Upper lobe of right lung (tissue), 1 donor: ENCODE measurements at places on chromosomes 2 and 18. TPM values are rescaled to one million over a fixed set of nuclear protein-coding genes. Genes with fewer than 3 reads are reported as not detected.

DNA sequence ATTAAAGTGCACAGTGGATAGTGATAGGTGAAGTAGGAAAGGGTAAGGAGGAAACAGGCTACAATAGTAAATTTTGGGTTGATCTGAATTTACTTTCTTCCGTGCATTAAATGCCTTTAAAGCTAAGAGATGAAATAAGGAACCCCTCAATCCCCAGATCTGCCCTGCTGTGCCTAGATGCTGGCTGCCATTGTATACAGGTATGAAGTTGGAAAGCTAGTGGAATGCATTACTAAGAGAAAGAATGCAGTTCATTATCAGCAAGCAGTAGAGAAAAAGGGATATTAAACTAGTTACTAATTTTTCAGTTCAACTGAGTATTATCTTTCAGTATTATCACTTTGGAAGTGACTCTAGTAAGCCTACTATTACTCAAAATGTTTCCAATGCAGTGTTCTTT lies 93.3 kb downstream of the WDPCP start:
- no peaks in the 10 kb centered on the region for H3K27me3 ChIP-seq
- no peaks in the 10 kb centered on the region for H3K36me3 ChIP-seq
- H3K4me1 ChIP-seq = no peaks in the 10 kb centered on the region
- H3K27ac ChIP-seq = no peak overlapping the region
- H3K4me3 ChIP-seq = no peak overlapping the region
- no peak for DNase-seq

DNA sequence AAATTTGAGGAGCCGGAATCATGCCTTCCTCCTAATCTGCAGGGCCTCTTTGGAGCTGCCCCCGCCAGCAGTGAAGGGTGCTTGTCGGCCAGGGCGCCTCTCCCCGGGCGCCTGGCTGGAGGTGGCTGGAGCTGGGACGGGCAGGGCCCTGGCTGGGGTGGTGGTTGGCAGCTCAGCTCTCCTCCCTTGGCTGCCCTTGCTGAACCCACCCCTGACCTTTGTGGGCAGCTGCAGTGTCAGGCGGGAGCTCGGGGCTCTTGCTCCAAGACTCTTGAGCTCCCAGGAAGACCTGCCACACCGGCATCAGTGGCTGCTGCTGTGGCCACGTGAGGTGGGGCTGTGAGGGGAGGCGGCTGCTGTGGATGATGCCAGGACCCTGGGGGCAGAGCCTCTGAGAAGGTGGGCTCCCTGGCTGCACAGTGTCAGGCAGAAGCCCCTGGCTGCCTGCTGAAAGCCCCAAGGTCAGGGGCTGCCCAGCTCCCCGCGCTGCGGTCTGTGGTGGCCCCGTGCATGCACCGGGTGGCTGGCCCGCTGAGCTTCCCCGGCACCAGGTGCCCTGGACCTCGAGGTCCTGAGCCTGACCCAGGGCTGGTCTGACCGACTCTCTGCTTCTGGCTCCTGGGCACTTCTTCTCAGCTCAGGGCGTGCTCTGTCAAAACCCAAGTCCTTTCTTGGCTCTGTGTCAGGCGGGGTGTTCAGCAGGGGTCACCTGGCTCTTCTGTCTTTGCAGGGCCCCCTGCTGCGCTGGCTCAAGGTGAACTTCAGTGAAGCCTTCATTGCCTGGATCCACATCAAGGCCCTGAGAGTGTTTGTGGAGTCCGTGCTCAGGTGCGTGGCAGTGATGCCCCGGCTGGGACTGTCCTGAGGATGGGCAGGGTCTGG lies 34.5 kb downstream of the PDIA6 start:
- peaks cover 51% of the 10 kb centered on the region for H3K36me3 ChIP-seq
- H3K27ac ChIP-seq = no peak overlapping the region
- H3K4me1 ChIP-seq = no peaks in the 10 kb centered on the region
- no peaks in the 10 kb centered on the region for H3K27me3 ChIP-seq
- no peak for DNase-seq
- H3K4me3 ChIP-seq = no peak overlapping the region

GRCh38 chr18:73945130-73945792 lies 202.4 kb downstream of the FBXO15 start:
- no peaks in the 10 kb centered on the region for H3K4me1 ChIP-seq
- no peak overlapping the region for H3K4me3 ChIP-seq
- no peaks in the 10 kb centered on the region for H3K27me3 ChIP-seq
- no peak overlapping the region for H3K27ac ChIP-seq

Gene DUSP11
- total RNA-seq = 17.9 TPM

DNA sequence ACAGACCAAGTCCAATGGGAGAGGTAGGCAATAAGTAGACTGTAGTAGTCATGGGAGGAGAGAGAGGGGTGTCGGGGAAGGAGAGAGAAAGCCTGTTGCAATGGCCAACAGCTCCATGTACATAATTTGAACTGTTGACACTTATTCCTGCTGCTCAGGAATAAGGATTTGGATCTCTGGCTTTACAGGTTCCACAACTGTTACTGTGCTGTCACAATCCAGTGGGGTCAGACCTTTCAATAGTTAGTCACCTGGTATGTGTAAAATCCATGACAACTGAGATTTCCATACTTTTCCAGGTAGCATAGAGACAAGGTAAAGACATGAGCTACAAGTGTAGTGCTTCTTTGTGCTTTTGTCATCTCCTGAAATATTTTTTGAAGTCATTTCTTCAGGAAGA lies 47.5 kb upstream of the RIOK3 start:
- H3K27ac ChIP-seq = no peak overlapping the region
- no peaks in the 10 kb centered on the region for H3K36me3 ChIP-seq
- no peaks in the 10 kb centered on the region for H3K27me3 ChIP-seq
- no peak for DNase-seq
- H3K4me3 ChIP-seq = no peak overlapping the region

DNA sequence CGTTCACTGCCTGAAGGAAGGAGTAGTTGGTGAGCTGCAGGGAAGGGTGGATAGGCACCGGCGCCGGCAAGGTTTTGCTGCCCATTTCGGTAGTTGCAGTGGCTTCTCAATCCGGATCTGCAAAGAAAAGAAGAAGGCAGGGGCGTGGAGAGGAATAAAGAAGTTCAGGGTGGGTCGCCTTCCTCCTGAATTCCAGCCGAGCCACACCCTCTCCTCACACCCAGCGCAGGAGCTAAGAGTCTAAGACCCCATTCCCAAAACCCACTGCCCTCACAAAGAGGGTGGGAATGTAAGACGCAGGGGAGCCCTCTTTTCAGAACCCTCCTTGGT lies 4.7 kb downstream of the OSR1 start:
- H3K27me3 ChIP-seq = peaks cover 73% of the 10 kb centered on the region
- H3K4me3 ChIP-seq = no peak overlapping the region
- H3K36me3 ChIP-seq = no peaks in the 10 kb centered on the region
- H3K4me1 ChIP-seq = peaks cover 26% of the 10 kb centered on the region
- H3K27ac ChIP-seq = no peak overlapping the region

DNA sequence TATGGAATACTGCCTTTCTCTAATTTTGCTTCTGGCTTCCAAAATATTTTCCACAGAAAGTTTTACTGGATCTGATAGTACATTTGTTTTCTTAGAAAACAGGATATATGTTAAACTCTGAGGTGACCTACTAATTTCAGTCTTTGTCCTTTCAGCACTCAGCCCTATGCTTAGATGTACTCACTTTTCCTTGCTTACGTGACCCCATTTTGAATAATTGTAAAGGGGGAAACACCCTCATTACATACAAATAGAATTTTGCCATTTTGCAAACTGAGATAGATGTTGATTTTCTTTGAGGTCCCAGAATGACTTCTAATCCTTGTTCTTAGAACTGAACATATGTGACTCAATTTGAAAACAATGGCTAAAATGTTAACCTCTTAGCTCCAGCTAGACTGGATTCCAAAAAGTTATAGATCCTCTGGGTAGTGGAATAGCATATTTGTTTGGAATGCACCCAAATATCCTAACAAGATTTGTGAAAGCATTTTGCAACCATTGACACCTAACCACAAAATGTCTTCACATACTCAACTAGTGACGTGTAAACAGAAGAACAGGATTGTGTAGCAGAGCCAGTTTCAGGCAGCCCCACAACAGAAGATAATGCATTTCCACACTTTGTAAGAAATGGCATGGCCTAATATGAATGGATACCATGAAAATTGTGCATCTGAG lies 44.8 kb upstream of the EHBP1 start:
- H3K36me3 ChIP-seq = no peaks in the 10 kb centered on the region
- no peaks in the 10 kb centered on the region for H3K27me3 ChIP-seq
- H3K4me3 ChIP-seq = no peak overlapping the region
- H3K27ac ChIP-seq = peak overlapping the region; percentile 3
- peaks cover 31% of the 10 kb centered on the region for H3K4me1 ChIP-seq

DNA sequence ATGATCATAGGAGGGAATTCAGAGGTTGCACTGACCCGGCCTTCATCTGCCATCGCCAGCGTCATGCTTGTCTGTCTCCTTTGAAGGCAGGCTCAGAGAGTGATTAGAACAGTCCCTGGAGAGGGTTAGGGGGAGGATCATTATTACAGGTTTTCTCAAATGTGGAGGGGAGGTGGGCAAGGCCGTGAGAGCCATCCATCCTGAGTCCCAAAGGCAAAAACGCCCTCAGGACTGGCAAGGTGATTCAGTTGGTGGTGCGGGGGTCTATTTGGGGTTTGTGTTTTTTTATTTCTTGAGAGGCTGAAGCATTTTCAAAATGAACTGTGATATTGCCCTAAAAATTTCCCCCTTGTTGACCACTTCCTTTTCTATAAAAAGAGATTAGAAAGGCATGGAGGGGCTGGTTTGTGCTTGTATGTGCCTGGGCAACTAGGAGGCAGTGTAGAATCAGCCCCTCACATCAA lies 39.3 kb upstream of the GYPC start:
- no peak for DNase-seq
- H3K27me3 ChIP-seq = no peaks in the 10 kb centered on the region
- no peaks in the 10 kb centered on the region for H3K4me1 ChIP-seq
- no peak overlapping the region for H3K27ac ChIP-seq
- H3K36me3 ChIP-seq = no peaks in the 10 kb centered on the region
- no peak overlapping the region for H3K4me3 ChIP-seq

Gene GPR75
- total RNA-seq = 2.5 TPM

Gene C1QL2
- total RNA-seq = not detected

- H3K4me1 ChIP-seq = no peaks in the 10 kb centered on the region
- H3K27ac ChIP-seq = no peak overlapping the region
- no peaks in the 10 kb centered on the region for H3K27me3 ChIP-seq
- H3K36me3 ChIP-seq = no peaks in the 10 kb centered on the region
- no peak overlapping the region for H3K4me3 ChIP-seq
- no peak for DNase-seq
These were observed 167.5 kb downstream of the UPP2 start for GRCh38 chr2:158269143-158269542.

GRCh38 chr2:8761529-8762164 lies 75.8 kb downstream of the KIDINS220 start:
- no peak for DNase-seq
- no peaks in the 10 kb centered on the region for H3K4me1 ChIP-seq
- no peak overlapping the region for H3K27ac ChIP-seq

DNA sequence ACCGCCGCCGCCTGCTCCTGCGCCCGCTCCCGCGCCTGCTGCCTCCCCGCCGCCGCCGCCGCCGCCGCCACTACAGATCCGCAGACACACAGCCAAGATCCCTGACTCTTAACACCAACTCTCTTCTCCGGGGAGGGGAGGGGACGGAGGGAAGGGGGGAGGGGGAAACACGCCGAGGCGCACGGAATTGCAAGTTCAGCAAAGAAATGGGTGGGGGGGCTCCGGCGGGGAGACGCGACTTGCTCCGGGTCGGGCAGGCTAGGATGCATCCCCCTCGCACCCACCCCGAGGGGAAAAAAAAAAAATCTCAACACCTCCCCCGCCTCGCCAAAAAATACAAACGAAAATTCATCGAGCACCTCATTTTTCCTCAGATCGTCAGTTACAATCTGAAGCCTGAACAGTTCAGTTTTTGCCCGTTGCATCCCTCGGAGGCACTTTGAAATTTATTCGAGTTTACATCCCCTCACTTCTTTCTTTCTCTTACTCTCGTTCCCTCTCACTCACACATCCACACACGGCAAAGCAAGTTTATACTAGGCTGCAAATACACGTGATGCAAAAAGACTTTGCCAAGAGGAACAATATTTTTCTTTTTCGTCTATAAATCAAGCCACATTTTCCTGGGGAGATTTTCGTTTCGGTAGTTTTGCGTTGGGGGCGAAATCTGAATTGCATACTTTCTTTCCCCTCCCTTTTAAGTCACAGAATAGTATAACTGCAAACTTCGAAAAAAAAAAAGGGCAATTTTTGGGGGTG lies at the start of gene TCF4:
Gene TCF4, minus strand, starts transcription at position 82 of the 759 bp plus-strand sequence. CDS start 1,076 bp downstream, outside the sequence.
- H3K36me3 ChIP-seq = no peaks in the 10 kb centered on the region
- DNase-seq = peak; percentile 75
- no peaks in the 10 kb centered on the region for H3K4me1 ChIP-seq
- peak within 1 kb of the TSS; percentile 66 for H3K4me3 ChIP-seq
- peak within 1 kb of the TSS; percentile 69 for H3K27ac ChIP-seq

DNA sequence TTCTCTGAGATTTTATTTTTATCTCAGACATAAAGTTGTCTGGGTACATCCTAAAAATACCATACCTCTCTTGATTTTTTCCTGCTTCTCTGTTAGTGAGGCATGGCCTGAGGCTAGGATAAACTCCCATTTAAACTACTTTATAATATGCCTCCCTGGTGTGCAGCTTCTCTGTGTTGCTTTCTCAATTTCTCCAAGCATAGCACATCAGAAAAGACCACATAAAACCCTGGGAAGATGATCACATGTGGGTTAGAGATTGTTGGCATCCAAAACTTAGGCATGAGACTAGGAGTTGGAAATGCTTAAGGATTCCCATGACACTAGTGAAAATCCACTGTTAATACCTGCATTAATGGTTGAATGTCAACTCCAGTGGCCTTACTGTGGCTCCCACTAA lies 254.6 kb downstream of the RND3 start:
- H3K27ac ChIP-seq = no peak overlapping the region
- DNase-seq = no peak
- no peaks in the 10 kb centered on the region for H3K27me3 ChIP-seq
- H3K36me3 ChIP-seq = no peaks in the 10 kb centered on the region

GRCh38 chr2:216777637-216778273 lies 82.1 kb downstream of the TNP1 start:
- no peak for DNase-seq
- H3K27me3 ChIP-seq = no peaks in the 10 kb centered on the region
- H3K27ac ChIP-seq = no peak overlapping the region
- no peaks in the 10 kb centered on the region for H3K4me1 ChIP-seq
- no peak overlapping the region for H3K4me3 ChIP-seq

Gene CDKL4
- total RNA-seq = 2.1 TPM
